ENCODE measurements at places on chromosomes 6 and 20. TPM values are rescaled to one million over a fixed set of nuclear protein-coding genes. Genes with fewer than 3 reads are reported as not detected.

The SLC32A1 gene
- polyA plus RNA-seq: not detected

GRCh38 chr6:128899341-128900050, 16.6 kb downstream of the LAMA2 start:
- DNase-seq: no peak

GRCh38 chr6:168550326-168550725, 109.3 kb downstream of the SMOC2 start:
- DNase-seq: no peak

DNA sequence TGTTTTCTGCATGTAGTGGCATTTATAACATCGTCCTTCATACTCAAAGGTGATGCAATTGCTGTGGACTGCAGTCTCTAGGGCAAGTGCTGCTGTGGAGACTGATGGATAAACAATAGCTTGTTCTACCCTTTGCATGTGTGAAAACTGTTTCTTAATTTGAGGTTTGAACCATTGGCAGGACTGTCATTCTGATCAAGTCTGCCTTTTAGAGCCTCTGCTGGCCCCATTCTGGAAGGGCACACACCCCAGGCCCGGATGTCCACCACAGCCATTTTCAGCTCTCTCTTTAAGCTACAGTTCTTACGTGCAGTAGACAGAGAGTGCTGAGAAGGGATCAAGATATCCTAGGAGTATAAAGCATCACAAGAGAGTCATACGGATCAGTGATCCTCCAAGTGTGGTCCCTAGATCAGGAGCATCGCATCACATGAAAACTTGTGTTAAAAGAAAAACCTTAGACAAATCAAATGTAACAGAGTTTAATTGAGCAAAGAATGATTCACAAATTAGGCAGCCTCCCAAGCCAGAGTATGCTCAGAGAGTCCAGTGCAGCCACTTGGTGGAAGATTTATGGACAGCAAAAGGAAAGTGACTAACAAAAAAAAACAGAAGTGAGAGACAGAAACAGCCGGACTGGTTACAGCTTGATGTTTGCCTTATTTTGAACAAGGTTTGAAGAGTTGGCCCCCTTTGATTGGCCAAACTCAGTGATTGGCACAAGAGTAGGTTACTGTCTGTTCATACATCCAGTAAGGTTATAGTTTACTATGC, 52.0 kb downstream of the FRK start:
- DNase-seq: no peak

- DNase-seq: no peak
Measured at GRCh38 chr6:87344731-87345130, at the start of gene C6orf163. C6orf163 (plus strand) TSS chr6:87344813; CDS start chr6:87345100, 287 bp downstream.

DNA sequence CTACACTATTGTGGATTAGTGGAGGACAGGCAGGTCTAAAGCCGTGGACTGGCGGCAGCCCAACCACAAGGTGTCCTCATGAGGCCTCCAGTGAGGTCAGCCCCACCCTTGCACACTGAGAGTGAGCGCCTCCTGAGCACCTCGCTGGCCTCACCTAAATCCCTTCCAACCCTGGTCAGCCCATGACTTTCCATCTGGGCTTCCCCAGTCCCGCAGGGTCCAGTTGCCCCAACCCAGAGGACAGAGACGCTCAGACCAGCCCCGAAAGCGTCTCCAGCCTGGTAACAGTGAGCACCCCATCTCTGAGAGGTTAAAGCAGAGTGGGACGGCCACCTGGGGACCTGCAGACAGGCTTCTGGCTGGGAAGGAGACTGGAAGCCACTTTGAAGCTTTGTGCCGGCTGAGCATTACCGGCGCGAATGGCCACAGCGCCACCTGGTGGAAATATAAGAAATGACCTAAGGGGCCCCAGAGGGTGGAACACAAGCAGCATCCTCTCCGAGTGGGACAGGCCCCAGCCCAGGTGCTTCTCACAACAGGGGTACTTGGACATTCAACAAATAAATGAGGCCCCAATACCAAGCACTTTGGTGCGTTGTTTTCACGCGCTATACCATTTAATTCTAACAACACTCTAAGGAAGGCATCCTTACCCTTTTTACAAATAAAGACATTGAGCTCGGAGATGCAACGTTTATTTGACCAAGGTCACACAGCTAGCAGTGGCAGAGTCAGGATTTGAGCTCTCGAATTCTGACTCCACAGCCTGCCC, 65.7 kb upstream of the TOP1 start:
- no peak for DNase-seq

DNA sequence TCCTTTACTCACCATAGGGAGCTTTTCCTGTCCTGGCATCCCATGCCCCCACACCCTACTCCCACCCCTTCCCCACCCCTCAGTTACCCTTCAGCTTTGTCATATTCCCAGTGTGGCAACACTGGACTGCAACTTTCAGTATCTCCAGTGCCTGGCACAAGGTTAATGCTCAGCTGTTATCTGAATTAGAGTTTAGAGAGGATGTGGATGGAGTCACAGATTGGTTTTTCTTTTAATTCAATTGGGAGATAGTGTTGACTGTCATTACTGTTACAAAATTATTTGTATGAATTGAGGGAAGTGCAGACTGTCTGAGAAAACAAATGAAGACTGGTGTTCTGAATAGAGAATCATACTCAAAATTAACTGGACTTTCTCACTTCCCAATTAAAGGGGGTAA, 89.9 kb downstream of the TULP4 start:
- DNase-seq: no peak

DNA sequence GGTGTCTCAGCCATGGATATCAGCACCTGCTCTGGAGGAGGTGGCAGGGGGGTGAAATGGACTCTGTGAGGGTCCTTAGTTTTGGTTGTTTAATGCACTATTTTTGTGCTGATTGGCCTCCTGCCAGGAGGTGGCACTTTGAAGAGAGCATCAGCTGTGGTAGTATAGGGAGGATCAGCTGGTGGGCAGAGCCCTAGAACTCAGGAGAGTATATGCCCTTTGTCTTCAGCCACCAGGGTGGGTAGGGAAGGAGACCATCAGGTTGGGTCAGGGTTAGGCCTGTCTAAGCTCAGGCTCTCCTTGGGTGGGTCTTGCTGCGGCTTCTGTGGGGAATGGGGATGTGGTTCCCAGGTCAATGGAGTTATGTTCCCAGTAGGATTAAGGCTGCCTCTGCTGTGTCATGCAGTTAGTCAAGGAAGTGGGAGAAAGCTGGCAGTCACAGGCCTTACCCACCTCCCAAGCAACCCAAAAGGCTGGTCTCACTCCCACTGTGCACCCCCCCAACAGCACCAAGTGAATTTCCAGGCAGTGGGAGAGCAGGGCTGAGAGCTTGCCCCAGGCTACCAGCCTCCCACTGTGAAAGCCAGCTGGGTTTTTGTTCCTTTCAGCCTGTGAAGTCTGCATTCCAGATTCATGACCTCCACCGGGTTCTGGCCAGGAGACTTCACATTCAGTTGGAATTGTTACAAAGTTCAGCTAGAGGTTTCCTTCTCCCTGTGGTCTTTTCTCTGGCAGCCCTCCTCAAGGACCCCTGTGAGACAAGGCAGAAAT, 5.7 kb upstream of the OSTM1 start:
- no peak for DNase-seq

- DNase-seq: no peak
Measured at GRCh38 chr6:32906539-32906938, 34.3 kb downstream of the HLA-DMB start.
